ENCODE measurements at places on chromosomes 6 and 20.

DNA sequence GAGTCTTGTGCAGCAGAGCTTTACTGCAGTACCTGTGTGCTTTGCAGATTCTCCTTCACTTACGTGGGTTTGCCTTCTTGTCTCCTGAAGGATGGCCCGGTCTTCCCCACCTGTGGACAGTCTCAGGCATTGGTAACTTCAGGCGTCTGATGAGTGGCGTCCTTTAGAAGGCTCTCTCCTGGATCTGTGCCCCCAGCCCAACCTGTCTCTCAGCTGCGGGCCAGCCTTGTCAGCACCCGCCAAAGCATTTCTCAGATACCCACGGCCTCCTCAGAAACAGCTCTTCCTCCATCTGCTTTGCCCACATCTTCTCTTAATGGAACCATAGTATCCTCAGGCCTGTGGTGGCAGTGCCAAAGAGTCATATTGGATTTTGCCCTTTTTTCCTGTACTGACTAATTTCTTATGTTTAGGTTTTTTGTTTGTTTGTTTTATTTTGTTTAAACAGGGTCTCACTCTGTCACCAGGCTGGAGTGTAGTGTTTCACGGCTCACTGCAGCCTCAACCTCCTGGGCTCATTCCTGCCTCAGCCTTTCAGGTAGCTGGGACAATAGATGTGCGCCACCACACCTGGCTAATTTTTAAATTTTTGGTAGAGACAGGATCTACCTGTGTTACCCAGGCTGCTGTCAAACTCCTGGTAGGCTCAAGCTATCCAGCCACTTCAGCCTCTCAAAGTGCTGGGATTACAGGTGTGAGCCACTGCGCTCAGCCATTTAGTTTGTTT lies 96.6 kb downstream of the ARID1B start:
- DNase-seq, result no peak

DNA sequence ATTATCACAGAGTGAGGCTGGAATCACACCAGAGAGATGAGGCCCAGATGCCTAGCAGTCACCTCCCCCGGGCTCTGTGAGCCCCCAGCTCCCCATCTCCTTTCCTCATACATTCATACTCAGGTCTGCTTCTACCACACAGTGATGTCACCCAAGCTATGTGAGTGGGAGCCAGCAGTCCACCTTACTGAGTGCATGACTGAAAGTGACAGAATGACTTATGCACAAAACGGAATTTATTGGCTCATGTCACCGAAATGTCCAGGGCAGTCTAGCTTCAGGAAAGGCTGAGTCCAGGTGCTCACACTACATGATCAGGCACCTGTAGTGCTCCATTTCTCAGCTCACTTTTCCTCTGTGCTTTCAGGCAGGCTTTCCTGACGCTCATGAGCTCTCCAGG lies 36.7 kb upstream of the CCN6 start:
- no peak for DNase-seq

GRCh38 chr6:18742406-18742805 lies 355.3 kb downstream of the RNF144B start:
- DNase-seq, result no peak

GRCh38 chr6:156686995-156687788 lies 90.0 kb upstream of the ARID1B start:
- DNase-seq, result peak; percentile 99

GRCh38 chr6:30700340-30700739 lies 9.6 kb upstream of the NRM start:
- DNase-seq, result no peak

GRCh38 chr20:49786668-49787370 lies 25.8 kb upstream of the SLC9A8 start:
- DNase-seq, result no peak

DNA sequence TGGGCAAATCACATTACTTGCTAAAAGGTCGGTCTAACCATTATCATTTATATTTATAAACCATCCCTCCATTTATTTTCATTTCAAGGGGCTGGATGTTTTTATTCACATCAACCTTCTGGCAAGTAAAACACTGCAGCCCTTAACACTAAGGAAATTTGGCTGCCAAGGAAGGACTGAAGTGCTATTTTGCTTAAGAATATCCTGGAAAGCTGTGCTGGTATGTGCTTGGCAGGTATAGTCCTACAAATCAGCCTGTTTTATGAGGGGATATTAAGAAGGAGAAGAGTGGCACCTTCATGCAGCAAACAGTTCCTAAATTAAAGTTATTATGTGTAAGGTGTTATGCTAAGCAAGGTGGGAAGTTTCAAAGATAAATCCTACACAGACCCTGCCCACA lies 9.8 kb downstream of the PHACTR2 start:
- DNase-seq, result no peak

DNA sequence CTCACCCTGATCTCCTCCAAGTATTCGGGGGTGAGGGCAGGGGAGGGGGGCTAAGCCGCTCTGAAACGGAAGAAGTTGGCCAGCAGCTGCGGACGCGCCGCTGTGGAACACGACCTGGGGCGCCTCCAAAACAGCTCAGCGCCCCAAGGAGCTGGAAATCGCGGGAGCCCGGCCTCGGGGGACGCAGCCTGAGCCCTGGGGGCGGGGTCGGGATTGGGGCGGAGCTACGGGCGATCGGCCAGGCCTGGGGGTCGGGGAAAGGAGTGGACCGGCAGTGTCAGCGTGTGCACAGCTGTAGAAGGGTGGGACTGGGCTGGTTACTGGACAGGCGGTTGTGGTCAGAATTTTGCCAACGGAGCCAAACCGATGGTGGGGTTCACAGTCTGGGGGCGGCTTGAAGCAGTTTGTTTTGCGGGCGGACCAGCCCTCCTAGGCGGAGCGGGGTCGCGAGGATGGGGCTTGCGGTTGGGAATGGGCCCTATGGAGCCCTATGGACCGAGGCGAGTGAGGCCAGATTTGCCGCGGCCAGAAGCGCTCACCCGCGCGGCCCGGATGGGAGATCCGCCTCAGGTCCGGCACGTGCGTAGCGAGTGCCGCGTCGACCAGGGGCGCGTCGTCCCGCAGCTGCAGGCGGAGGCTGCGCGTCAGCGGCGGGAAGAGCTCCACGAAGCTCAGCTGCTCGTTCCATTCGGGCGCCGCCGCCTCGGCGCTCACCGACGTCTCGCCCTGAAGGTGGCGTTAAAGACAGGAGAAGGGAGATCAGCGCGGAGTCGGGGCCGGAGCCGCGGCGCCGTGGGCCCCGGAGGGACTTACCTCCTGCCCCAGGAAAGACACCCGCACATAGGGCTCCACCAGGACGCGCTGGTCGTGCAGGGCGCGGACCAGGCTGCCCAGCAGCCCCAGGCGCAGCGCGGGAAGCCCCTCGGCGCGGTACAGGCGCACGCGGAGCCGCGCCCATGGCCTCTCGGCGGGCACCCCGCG lies 14.3 kb upstream of the SPAG4 start:
- peak; percentile 96 for DNase-seq

DNA sequence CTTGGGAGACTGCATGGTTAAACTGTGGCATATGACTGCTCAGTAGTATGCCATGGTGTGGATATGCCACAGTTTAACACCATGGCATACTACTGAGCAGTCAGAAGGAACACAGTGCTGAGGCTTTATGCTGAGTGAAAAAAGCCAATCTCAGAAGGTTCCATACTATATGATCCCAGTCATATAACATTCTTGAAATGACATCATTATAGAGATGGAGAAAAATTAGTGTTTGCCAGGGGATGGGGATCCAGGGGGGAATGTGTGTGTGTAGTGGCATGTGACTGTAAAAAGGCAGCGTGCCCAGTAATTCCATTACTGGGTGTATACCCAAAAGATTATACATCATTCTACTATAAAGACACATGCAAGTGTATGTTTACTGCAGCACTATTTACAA lies 85.8 kb downstream of the FOXF2 start:
- DNase-seq, result no peak

- DNase-seq, result peak; percentile 17
These were observed 66.9 kb downstream of the ARID1B start for GRCh38 chr6:156844089-156844488.

DNA sequence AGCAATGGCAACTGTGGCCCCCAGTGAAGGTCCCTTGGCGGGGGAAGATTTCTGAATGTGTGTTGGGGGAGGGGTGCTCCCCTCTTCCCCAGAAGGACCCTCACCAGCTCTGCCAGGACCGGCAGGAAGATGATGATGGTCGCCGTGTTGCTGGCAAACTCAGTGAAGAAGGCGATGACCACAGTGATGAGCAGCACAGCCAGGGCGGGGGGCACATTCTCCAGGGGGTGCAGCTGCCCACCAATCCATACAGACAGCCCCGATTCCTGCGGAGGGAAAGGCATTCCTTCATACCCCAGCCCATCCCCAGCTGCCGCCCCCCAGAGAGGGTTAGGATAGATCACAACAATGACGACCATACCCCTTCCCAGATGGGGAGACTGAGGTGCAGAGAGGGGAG lies 15.7 kb upstream of the OCSTAMP start:
- no peak for DNase-seq

- no peak for DNase-seq
These were observed 10.8 kb upstream of the TAAR1 start for GRCh38 chr6:132669690-132670291.

- DNase-seq, result peak; percentile 90
These were observed 42.6 kb upstream of the ZNFX1 start for GRCh38 chr20:49320460-49320859.

GRCh38 chr6:34475238-34475682 lies 9.4 kb downstream of the PACSIN1 start:
- DNase-seq, result no peak

DNA sequence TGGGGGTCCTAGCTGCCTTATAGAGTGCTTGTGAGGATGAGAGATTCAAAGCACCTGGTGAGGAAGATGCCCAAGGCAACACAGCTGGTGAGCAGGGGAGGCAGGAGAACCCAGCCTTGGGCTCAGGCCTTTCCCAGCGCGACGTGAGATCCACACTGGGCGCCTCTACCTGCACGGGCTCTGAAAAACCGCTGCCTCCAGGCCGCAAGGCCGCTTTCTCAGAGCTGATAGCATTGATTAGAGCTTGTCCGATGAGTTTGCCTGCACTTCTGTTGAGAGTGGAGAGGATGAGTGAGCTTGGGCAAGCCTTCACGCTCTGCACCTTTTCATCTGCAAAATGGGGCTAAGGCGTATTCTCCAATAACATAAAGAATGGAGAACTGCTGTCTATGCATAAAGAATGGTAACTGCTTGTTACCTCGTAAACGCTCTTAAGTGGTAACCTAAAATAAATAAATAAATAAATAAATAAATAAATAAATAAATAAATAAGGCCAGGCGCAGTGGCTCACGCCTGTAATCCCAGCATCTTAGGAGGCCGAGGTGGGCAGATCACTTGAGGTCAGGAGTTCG lies 916 bp downstream of the PABPC1L start:
- DNase-seq, result no peak
